ENCODE measurements at places on chromosomes 5 and 9. TPM values are rescaled to one million over a fixed set of nuclear protein-coding genes. Genes with fewer than 3 reads are reported as not detected.

IL17B gene
- 2.7 TPM for total RNA-seq

SV2C gene
- 3.4 TPM for total RNA-seq

C5orf52 gene
- not detected for total RNA-seq

SLCO4C1 gene
- total RNA-seq = not detected

PCDHB3 gene
- total RNA-seq = 2.0 TPM

LEAP2 gene
- 4.2 TPM for total RNA-seq

GAS1 gene
- 163 TPM for total RNA-seq

HCN1 gene
- total RNA-seq = not detected

MYO10 gene
- 22.1 TPM for total RNA-seq

C9orf50 gene
- not detected for total RNA-seq

DNA sequence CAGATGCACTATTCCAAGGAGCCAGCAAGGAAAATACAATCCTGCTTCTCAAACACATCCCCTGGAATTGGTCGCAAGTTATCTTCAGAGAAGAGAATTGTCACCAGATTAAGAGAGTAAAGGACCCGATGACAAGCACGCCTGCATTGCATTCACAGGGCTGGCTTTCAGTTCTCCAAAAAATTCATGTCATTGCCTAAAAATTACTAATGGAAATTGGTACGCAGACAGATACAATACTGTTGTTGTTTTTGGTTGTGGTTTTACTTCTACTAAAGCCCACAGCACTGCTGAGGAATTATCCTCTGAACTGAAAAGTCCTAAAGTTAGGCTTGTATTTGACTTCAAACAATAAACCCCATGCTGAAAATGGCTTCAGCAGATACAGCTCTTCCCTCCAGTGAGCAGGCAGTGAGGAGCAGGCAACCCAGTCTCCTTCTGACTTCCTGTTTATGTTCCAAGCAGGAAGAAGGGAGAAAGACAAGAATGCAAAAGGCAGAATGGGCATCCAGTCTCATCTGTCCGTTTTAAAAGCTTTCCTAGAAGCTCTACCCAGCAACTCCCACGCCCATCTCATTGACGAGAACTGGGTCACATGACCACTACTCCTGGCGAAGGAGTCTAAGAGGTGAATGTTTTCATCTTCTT, 80.6 kb upstream of the ZNF366 start:
- no peak for DNase-seq

DNA sequence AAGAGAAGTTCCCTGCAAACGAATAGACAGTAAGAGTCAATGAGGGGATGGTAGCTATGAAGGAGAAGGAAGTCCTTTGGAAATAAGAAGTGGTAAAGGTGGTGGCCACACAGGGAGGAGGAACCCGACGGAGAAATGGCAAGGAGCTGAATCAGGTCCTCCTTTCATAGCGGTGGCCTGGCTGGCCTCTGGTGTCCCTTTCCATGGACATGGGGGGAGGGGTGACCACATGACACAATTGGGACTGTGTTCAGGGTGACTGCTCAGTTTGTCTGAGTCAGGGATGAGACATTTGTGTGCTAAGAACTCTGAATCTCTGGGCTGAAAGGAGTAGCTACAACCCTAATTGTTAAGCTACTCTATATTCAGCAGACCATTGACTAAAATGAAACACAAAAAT, 28.7 kb upstream of the TIMD4 start:
- DNase-seq = no peak

GRCh38 chr9:76846297-76846696, 59.6 kb downstream of the PRUNE2 start:
- no peak for DNase-seq

DNA sequence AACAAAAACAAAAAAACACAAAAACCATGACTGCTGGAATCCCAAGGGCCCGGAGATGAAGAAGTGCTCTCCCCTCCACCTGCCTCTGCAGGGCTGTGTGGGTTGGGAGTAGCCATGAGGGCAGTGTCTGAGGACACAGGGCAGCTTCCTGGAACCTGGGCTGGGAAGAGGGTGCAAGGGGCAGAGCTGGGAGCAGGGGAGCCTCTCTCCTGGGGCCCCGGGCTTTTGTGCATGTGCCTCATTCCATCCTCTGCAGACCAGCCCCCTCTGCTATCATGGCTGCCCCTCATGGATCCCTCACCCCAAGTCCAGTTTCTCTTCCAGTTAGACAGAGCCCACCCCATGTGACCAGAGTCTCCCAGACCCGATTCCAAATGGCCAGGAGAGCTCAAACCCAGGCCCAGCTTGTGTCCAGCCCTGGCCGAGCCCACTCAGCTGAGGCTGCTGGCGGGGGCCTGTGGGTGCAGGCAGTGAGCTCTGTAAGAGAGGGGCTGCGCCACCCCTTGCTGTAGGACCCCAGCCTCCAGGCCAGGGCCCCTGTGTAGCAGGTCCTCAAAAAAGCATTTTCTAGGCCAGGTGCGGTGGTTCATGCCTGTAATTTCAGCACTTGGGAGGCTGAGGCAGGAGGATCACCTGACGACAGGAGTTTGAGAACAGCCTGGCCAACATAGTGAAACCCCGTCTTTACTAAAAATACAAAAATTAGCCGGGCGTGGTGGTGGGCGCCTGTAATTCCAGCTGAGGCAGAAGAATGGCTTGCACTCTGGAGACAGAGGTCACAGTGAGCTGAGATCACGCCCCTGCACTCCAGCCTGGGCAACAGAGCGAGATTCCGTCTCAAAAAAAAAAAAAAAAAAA, 44.5 kb downstream of the PLPP7 start:
- DNase-seq = no peak

GRCh38 chr9:113635586-113635985, 172.1 kb downstream of the RGS3 start:
- DNase-seq = no peak

- DNase-seq = no peak
Observed at GRCh38 chr5:56327809-56328208, 94.7 kb upstream of the ANKRD55 start.

DNA sequence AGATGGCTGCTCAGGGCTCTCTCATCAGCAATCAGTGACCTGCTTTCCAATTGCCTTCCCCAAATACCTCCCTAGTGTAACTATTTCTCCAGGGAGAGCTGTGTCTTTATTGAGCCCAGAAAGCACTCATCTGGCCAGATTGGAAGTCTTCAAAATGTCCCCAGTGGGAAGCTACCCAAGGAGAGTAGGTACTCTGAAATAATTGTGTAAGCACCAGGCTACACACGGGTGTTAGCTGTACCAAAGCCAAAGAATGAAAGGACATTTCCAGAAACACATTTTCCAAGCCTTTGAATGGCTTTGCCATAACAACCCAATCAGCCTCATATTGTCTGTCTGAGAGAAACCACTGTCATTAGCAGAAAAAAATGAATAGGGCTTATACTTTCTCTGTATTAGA, 318.8 kb downstream of the FAM170A start:
- DNase-seq = no peak

GRCh38 chr9:2966565-2967300, 122.8 kb upstream of the PUM3 start:
- DNase-seq = no peak

DNA sequence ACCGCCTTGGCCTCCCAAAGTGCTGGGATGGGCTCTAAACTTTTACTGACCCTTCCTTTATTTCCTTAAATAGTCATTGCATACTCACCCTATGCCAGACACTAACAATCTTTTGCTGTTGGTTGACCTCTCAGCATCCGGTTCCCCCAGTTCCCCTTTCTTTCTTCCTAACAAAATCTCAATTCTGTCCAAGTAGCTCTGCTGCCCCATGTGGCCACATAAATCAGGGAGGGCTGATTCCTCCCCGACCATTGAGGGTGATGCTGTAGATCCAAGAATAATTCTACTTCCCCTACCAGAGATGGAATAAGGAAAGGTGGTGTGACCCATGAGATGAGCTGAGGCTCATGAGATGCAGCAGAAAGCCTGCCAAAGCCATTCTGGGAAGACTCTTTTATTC, 315.3 kb upstream of the MSX2 start:
- DNase-seq = no peak

DNA sequence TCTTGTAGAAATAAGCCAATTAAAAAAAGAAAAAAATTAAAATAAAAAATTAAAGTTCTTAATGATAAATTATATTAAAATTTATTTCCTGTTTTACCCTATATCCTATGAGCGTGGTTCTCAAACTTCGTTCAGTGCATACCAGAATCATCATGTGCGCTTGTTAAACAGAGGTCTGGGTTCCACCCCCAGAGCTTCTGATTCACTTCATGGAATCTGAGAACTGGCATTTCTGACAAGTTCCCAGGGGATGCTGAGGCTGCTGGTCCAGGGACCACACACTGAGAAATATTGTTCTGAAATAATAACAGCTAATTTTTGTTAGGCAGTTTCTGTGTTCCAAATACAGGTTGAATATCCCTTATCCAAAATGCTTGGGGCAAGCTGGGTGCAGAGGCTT, 79.3 kb downstream of the TMC1 start:
- no peak for DNase-seq

DNA sequence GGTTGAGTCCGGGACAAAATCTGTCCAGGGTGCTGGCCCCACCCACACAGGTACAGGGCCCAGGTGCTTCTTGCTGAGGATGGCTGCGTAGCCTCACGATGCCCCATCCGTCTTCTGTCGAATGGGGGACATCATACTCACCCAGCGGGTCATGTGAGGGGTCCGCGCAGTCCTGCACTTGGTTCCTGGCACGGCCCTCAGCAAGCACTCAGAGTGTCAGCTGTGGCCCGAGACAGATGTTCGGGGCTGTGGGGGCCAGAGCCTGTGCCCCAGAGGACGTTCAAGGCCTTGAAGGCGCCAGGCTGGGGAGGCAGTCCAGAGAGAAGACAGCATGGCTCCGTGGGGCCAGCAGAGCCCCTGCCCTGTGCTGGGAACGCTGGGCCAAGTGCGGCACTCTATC, 27.8 kb downstream of the NR5A1 start:
- no peak for DNase-seq

DNA sequence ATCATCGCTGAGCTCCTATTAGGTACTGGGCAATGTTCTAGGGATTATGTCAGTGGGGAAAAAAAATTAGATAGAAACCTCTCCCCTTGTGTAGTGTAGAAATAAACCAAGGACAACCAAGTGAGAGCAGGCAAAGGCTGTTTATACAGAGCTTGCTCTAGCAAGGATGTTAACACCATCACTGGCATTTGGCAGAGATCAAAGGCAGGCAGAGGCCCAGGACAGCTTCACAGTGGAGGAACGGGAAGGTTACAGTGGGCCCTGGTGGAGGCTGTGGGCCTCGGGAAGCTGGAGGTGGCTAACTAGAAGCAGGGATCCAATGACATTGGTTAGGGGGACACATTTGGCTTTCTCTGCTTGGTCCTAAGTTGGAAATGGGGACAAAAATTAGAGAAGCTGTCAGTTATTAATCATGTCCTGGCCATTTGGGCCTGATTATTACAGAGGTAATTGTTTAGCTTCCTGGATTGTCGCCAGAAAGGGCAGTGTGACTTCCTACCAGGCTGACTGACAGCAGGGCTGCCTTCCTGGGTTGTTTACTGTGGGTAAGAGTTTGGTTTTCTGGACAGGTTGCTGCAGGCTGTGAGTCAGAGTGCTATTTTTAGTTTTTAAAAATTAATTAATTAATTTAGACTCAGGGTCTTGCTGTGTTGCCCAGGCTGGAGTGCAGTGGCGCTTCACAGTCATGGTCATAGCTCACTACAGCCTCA, 259.3 kb downstream of the ROR2 start:
- DNase-seq = no peak

- no peak for DNase-seq
Observed at GRCh38 chr9:130284690-130285089, 19.1 kb downstream of the HMCN2 start.

DNA sequence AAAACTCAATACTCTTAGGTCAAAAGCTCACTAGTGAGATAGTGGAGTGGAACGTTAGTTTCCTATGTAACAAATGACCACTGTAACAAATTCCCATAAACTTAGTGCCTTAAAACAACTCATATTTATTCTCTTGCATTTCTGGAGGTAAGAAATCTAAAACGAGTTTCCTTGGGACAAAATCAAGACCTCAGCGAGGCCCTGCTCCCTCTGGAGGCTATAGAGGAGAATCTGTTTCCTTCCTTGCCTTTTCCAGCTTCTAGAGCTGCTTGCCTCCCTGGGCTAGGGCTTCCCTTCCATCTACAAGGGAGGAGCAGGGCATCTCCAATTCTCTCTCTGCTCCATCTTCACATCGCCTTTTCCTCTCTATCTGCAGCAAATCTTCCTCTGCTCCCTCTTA, 32.0 kb downstream of the SEMA5A start:
- no peak for DNase-seq

GRCh38 chr9:76203373-76203772, 190.9 kb downstream of the RFK start:
- no peak for DNase-seq

GRCh38 chr5:80318212-80318611, 1.6 kb upstream of the SPZ1 start:
- DNase-seq = no peak

DNA sequence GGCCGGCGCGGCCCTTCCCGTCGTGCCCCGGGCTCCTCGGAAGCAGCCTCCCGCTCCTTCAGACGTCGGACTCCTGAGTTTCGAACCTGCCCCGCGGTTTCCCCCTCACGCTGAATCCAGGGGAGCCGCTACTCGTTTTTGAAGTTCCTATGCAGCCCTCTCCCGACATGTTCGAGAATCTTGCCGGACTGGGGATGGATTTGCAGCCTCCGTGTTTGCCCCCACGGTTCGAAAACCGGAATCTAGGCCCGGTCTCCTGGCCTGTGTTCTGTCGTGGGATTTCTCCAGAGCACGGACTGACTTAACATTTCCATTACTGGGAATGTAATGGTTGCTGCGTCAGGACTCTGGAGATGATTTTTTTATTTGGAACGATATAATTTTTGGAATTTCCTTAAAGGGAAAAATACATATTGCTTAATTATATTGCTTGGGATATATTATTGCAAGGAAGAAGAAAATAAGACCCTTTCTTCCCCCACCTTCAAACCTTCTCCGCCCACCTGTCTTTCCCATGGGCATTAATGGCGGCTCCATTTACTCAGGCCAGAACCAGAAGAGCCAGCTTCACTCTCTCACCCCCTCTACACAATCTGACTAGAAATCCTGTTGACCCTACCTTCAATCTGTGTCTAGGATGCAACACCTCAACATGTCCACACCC, 8.5 kb upstream of the MGAT1 start:
- DNase-seq = no peak

DNA sequence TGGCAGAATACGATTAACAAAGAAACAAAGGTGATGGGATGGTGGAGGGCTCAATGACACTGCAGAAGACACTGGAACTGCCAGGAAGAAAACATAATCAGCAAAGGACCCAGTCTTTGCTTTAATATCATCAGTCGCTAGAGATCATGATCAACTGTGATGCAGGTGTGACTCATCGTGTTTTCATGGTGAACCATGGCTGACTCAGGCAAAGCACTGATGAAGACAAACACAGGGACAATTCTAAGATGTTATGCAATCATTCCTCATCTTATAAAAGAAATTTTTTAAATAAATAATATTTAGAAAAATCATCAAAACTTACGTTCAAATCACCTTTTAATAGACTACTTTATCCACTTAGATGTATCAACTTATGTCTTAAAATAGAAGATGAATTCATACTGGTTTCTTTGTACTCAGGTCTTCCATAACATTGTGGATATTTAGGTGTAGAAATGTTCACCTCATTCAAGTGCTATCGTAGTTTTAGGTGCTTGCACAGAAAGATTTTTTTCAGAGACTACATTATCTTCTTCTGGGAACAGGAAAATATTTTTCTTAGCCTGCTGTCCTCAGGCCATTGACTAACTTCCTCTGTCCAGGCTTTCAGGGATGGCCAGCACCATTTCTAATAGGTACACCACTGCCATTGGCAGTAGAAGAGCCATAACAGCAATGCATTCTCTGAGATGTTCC, 673.4 kb upstream of the MEF2C start:
- DNase-seq = no peak

All from vagina (tissue), 2 donors.